ENCODE measurements at places on chromosomes 12 and 14.
A peak's percentile ranks its signal among the peaks of the same experiment; 100 is the strongest.

DNA sequence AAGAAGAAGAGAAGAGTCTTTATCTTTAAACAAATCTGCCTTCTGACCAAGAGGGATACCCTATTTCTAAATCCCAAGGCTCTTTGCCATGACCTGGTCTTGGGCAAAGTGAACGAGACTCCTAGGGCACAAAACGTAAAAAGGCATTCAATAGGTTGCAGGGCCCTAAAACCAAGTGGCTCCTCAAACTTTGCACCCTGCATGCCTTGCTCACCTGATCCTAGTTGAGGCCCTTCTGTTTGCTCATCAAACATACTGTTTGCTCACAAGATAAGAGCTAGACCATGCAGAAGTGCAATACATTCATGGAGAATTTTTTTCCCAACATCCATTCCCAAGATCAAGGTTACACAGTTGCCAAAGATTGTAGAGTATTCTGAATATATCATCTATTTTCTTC, 7.9 kb upstream of the PRH1 start:
- no peak for DNase-seq

DNA sequence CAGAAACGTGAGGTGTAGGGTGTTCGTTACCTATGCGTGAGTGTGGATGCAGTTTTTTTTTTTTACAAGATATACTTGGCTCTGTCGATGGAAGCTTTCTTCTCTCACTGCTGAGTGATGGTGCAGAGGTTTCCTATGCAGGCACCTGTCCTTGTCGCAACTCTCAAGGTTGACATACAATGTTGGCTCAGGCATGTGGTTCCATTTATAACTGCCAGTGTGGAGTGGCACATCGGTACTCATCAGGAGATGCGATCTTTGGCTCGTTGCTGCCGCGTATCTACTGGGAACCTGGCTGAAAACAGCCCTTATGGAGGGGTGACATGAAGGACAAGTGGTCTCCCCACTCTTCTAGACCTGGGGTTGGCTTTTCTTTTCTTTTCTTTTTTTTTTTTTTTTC, 109.0 kb downstream of the ZNF664 start:
- no peak for DNase-seq

GRCh38 chr14:105257464-105257863, 9.1 kb downstream of the BTBD6 start:
- DNase-seq = no peak

GRCh38 chr14:22836301-22837113, at the start of gene MMP14:
Gene MMP14 (plus strand): TSS chr14:22836585. CDS start chr14:22836818, 233 bp downstream.
- peak; percentile 89 for DNase-seq

GRCh38 chr14:89540830-89541470, 123.9 kb upstream of the FOXN3 start:
- peak; percentile 43 for DNase-seq

GRCh38 chr12:11477110-11477509, 81.7 kb upstream of the PRB2 start:
- DNase-seq = no peak

DNA sequence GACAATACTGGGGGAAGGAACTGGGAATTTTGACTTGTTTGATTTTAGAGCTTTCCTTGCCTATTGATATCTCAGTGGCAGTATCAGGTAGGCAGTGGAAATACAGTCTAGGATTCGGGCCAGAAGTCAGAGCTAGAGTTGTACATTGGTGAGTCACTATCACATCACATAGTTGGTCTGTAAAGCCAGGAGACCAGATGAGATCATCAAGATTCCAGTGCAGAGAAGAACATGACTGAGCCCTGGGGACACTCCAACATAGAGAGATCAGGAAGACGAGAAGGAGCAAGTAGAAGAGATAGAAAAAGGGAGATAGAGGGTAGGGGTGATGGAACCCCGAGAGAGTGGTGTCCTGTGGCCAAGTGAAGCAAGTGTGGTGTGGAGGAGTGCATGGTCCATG, 46.6 kb upstream of the NR1H4 start:
- peak; percentile 32 for DNase-seq

- DNase-seq = no peak
Observed at GRCh38 chr12:65597527-65597926, 226.8 kb upstream of the HMGA2 start.

- DNase-seq = no peak
Observed at GRCh38 chr12:5487948-5488625, 56.2 kb downstream of the NTF3 start.

GRCh38 chr12:79661629-79662028, 29.1 kb downstream of the PAWR start:
- DNase-seq = no peak

GRCh38 chr12:26612203-26612602, 220.8 kb downstream of the ITPR2 start:
- DNase-seq = no peak

- DNase-seq = no peak
Observed at GRCh38 chr14:59342516-59343484, 122.4 kb downstream of the GPR135 start.

DNA sequence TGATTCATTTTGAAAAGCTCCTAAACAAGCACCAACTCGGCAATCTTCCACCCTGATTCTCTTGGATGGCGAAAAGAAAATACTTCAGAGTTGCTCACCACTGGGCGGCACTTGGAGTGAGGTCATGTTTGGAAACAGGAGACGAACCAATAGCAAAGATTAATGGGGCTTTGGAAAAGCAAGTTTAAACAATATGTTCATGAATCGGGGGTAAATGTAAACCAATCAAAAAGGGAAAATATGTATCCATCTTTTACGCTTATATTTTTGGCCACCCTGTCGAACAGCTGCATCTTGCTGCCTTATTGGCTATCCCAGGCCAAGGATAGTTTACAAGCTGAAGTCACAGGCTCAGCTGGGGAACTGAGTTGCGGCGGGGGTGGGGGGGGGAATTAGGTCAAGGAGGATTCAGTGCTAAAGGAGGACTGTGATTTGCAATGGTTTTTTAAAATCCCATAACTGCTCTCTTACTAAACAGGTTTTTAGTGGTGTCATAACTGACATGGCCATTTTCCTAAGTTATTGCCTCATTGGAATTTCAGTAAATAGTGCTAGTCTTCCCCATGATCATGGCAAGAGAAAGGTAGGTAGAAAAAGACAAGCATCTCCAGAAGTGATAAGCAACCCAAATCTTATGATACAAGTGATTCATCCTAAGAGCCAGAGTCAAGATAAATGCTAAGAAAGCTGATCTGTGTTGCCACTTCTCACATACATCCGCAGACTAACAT, 210.6 kb downstream of the PHLDA1 start:
- DNase-seq = peak; percentile 89

DNA sequence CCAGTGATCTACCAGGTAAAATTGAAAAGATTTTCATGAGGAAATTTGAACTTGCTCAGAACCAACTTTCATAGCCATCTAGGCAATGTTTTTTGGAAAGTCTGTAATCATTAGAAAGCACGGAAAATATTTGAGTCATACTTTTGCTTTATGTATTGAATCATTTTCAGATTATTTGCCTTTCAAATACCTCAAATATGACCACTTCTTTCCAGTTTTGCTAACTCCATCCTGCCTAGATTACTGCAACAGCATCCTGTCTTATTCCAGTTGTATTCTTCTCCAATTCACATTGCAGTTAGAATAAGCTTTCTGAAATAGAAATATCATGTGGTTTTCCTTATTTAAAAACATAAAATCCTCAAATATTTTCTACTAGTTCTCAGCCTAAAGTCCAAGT, 239.8 kb upstream of the FAR2 start:
- DNase-seq = no peak

DNA sequence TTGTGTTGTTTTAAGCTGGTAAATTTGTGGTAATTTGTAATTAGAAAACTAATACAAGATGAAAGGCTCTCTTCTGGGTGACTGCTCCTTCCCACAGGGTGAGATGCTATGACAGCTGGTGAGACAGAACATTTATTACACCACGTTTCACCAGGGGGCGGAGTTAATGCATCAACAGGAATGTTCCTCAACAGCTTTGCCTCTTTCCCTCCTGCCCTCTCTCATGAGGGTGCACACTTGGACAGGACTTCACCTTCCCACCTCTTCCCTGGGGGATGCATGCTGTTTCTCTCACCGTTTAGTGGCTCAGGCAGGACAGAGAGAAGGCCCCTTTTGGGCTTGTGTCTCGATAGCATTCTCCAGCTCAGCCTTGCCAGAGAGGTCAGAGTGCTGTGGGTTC, 13.4 kb upstream of the PPP1R1A start:
- no peak for DNase-seq

DNA sequence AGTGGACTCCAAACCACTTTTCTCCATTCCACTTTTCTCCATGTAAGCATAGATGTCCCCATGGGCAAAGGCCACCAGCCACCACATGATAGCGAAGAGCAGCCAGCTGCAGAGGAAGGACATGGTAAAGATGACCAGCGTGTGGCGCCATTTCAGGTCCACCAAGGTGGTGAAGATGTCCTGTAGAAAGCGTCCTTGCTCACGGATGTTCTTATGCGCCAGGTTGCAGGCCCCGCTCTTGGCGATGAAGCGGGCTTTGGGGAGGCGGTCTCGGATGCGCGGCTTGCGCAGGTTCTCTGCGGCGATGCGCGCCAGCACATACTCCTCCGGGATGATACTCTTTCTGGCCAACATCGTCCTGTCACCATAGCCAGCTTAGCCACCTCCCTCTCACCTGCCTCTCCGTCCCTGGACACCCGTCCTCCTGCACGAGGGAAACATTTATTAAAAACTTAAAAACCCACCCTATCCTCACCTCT, 1.2 kb downstream of the KCNJ8 start:
- DNase-seq = no peak

DNA sequence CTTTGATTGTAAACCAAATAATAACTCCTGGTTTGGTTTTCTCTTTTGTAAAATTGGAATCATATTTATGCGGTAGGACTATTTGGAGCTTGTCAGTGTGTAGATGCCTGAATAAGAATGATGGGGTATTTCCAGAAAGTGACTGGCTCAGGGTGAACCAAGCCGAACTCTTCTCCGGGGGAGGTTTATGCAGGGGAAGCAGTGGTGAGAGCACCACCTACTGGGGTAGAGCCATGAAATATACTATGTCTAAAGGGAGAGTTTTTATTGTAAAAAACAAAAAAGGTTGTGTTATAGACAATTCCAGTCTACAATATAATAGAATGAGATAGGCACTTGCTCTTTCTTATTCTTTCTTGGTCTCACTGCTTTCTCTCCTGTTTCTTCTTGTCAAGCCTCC, 222.9 kb upstream of the SLC16A7 start:
- DNase-seq = no peak

DNA sequence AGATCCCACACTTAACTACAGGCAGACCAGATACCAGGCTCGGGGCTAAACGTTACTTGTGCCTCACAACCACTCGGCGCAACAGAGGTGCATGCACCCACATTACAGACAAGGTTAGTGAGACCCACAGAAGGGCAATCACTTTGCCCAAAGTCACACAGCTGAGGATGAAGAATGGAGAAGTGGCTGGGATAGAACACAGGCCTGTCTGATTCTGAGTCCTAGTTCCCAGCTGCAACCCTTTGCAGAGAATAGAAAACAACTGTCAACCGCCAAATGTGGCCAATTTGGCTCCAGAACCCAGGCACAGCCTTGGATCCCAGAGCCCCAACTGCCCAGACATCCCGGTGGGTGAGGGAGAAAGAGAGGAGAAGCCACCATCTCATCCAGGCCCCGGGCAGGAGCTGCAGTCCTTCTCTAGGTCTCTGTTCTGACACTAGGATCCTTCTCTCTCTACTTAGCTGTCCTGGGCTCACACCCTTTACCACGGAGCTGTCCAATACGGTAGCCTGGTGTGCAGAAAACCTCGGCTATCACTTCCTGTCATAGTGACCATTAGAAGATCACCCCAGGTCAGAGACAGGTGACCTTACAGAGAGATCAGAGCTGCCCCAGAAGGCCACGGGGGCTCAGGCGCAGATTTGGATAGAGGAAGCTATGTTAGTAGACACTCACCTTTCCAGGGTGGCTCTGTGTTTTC, 59.1 kb downstream of the FAM222A start:
- DNase-seq = no peak

DNA sequence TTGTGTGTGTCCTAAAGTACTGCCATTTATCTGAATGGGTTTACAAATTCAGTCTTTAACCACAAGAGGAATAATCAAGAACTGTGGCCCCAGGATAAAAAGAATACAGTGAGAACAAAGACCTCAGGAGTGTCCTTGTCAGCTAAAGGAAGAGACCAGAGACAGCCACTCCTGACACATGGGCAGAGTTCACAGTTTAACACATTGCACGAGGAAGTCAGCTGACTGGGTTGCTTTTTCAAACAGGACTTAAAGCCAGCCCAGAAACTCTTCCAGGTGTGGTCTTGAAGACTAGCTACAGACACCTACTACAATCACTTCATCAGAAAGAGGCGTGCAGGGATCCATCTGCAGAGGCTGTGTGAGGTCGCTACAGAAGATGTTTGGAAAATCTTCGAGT, 42.8 kb downstream of the GNS start:
- DNase-seq = no peak

DNA sequence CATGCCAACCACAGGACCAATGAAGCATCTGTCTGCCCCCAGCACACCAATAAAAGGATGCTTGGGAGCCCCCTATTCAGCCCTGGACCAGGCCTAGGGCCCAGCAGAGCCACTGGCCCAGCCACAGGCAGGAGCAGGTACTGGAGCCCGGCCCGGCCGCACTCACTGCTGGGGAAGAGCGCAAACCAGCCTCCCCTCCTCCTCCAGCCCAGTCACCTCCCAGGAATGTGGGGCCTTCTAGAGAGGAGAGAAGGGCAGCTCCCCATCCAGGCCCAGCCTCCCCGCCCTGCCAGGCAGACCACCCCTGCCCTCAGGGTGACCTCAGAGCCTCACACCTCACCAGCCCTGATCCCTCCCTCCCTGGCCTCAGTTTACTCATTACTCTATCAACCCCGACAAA, 56.2 kb downstream of the CCNK start:
- peak; percentile 48 for DNase-seq

GRCh38 chr12:11794751-11795150, 145.3 kb downstream of the ETV6 start:
- no peak for DNase-seq

- DNase-seq = no peak
Observed at GRCh38 chr14:44889595-44890471, 71.9 kb downstream of the KLHL28 start.

- peak; percentile 60 for DNase-seq
Observed at GRCh38 chr12:58313091-58313855, 371.9 kb downstream of the ATP23 start.

GRCh38 chr12:42090899-42091298, 53.8 kb downstream of the GXYLT1 start:
- peak; percentile 11 for DNase-seq

GRCh38 chr14:102882226-102882906, 40.1 kb upstream of the AMN start:
- DNase-seq = no peak

GRCh38 chr12:100987552-100988521, 193.3 kb downstream of the ANO4 start:
- DNase-seq = peak; percentile 38

GRCh38 chr12:27336282-27336653, 3.6 kb downstream of the BMAL2 start:
- no peak for DNase-seq

DNA sequence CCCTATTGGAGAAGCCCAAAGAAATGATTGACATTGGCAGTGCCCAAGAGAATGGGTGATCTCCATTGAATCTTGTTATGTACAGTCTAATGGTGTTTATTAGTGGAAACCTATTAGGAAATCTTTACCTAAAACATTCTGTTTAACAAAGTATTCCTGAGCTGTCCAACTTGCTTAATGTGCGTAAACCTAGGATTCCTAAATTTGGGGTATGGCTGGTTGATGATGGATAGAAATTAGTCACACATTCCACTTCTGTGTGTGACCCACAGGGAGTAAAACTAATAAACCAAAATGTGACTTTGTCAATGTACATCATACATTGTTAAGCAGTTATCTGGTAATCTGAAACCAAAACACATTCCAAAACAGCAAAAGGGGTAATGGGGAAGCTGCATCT, 761.3 kb downstream of the FSCB start:
- DNase-seq = no peak

GRCh38 chr14:68780358-68781160, 12.3 kb downstream of the ZFP36L1 start:
- no peak for DNase-seq

Measured in GM04504 (cell line).